ENCODE measurements at places on chromosomes 2 and 18.

- DNase-seq: no peak
Measured at GRCh38 chr18:74148543-74149070, 284 bp downstream of the TIMM21 start.

- no peak for DNase-seq
Measured at GRCh38 chr18:31655354-31655753, 29.0 kb downstream of the B4GALT6 start.

DNA sequence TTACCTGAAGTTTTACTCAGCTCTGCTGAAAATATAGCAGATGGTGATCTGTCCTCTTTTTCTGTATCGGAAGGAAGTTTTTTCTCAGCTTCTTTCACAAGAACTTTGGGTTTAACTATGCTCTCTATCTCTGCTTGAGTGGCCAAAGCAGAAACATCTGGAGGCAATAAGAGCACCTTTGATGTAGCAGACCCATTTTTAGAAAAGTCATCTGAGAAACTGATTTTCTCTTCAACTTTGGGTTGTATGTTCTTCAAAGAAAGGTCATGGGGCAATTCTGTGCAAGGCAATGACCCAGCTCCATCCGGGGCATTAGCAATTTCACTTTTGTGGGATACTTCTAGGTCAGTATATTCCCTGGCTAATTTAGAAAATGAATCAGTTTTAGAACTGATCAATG lies 25.2 kb downstream of the RTN4 start:
- no peak for DNase-seq

DNA sequence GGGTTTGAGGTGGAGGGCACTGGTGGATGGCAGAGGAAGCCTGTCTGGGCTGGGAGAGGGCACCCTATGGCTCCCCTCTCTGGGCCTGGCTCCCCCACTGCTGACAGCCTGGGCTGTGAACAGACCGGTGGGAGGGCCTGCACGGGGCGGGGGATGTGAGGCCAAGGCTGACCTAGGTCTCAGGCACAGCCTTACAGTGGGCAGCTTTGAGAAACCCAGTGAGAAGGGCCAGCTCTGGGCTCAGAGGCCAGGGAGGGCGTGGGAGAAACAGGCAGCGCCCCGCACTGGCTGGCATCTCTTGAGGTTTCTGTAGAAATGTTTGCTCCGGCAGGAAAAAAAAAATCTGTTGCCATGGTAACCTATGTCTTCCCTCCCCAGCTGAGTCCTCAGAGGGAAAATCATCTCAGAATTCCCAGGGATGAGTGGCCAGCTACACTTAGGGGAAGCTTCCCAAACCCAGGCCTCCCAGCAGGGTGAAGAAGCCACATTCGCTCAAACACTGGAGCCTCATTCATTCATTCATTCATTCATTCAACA lies 71.7 kb upstream of the TAF1B start:
- peak; percentile 33 for DNase-seq
